ENCODE measurements at places on chromosomes 6 and 20.
A peak's percentile ranks its signal among the peaks of the same experiment; 100 is the strongest.

- DNase-seq: peak; percentile 11
Observed at GRCh38 chr6:52049252-52050050, 38.0 kb downstream of the PKHD1 start.

- no peak for DNase-seq
Observed at GRCh38 chr6:40440053-40440452, 147.1 kb downstream of the LRFN2 start.

DNA sequence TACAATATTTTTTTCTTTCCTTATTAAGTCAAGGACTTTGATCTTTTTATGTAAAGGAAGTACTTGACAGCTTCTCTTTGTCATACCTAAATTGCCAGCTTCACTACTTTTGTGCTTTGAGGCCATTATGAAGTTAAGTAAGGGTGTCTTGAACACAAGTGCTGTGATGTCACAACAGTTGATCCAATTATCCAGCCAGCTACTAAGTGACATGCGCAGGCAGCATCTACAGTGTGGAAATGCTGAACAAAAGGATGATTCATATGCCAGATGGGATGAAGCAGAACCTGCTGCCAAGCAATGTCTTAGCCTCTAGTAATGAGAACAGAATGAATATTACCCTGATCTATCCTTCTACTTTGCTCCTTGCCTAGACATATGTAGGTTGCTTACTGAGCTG lies 68.3 kb upstream of the TMEM244 start:
- no peak for DNase-seq

DNA sequence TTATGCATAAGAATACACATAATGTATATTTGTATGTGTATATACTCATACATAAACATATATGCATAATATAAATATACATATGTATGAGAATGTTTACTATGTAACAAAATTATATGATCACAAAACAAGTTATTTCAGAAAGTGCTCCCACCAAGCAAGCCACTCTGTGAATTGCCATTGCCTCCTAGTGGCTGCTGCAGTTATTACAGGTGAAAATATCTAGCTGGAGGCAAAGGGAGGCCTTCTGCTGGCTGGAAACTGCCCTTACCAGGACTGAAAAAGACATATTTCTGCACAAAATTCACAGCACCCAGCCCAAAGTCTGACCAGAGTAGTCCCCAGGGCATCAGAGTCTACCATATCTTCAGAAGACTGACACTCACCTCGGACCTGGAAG lies 14.4 kb upstream of the ADAM33 start:
- no peak for DNase-seq

- no peak for DNase-seq
Observed at GRCh38 chr20:56788671-56789610, 159.8 kb downstream of the TFAP2C start.

DNA sequence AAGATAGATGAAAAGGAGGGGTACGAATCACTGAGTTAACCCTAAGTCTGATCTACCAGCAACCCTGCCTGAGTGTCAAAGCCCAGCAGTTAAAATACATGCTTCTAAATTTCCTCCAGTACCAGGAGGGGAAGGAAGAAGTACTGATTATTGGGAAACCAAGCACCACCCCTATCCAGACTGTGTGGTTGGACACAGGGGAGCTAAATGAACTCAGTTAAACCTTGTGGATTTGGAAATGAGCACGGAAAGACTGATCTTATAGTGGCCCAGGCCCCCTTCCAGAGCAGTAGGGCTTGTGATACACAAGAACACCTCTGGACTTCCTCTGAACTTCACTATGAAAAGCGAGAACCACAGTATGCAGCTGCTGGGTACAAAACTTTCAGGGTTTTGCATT lies 585.6 kb downstream of the MAFB start:
- DNase-seq: no peak

- DNase-seq: no peak
Observed at GRCh38 chr6:8195040-8195713, 92.8 kb upstream of the EEF1E1 start.

DNA sequence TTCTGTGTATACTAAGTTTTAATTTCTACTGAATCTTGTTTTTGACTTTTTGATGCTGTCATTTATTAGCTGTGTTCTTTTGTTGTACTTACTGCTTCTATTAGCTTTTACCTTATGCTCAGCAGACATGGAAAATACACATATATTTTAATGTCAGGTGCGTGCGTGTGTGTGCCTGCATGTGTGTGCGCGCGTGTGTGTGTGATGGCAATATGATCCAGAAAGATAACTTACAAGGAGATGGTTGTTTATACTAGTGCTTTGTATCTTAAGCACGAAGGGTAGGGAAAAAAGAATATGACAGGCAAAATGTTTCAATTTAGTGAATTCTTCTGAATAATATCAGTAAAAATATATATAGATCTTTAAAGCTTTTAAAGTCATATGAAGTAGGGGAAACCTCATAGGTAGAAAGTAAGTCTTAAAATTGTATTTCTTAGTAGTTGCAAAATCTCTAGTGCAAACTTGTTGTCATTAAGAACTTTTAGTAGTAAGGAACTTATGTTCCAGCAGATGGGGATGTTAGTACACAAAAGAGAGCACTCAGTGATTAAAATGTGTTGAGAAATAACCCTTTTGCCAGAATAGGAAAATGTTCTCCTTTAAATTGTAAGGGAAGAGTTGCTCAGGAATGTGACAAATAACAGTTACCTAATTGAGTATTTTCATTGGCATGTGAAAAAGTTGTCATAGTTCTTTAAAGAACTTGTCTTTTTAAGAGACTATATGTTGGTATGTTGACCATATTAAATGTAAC lies 13.2 kb downstream of the QKI start:
- DNase-seq: no peak
